Activated CD4-positive, CD25-positive, alpha-beta regulatory T cell treated with anti-CD3 and anti-CD28 coated beads, Interleukin-2, amount 50 U/mL, for 16 hours (primary cell): ENCODE measurements at places on chromosomes 5 and 9.

DNA sequence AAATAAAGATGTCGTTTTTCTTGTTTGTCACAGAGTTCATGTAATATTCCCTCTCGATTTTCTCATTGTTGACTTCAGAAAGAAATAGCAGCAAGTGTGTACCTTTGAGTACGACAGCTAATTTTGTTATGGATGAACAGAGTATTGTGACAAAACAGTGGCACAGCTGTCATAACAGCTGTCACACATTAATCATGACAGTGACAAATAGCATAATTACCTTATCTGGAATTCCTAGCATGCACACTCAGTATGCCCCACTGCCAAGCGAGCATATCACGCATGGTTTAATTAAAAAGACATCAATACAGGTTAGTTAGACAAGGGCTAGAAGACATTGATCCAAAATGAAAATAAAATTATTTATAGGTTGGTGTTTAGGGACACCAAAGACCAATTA lies 375.1 kb downstream of the SPATA31D1 start:
- DNase-seq: no peak

DNA sequence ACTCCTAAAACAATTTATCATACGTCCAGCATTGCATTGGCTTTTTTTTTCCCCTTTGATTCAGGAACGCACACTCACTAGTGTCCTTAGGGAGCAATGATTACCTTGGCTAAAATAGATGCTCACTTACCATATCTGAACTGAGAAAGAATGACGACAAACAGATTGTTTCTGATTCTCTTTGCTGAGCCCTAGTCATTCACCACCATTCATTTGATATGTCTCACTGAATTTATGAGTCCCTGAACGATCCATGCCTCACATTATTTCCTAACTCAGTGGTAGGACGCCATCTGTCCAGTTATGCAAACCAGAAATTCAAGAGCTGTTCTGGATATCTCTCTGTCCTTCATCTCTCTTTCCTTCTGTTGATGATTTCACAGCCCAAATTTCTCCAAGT lies 39.3 kb upstream of the DAB2 start:
- no peak for DNase-seq

DNA sequence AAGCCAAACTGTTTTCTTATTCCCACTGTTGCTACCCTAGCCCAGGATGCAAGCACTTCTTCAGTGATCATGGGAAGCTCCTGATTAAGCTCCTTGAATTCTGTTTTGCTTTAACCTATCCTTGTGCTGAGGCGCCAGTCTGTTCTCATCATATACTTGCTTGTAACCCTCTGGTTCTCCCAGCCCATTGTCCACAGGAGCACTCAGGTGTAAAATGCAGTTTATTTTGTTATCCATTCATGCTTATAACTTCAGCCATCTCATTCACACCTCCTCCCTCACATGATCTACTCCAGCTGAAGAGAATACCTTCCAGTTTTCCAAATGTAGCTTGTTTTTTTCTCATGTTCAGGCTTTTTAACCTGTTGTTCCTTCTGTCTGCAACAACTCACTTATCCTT lies 402.1 kb upstream of the BRINP1 start:
- DNase-seq: no peak

DNA sequence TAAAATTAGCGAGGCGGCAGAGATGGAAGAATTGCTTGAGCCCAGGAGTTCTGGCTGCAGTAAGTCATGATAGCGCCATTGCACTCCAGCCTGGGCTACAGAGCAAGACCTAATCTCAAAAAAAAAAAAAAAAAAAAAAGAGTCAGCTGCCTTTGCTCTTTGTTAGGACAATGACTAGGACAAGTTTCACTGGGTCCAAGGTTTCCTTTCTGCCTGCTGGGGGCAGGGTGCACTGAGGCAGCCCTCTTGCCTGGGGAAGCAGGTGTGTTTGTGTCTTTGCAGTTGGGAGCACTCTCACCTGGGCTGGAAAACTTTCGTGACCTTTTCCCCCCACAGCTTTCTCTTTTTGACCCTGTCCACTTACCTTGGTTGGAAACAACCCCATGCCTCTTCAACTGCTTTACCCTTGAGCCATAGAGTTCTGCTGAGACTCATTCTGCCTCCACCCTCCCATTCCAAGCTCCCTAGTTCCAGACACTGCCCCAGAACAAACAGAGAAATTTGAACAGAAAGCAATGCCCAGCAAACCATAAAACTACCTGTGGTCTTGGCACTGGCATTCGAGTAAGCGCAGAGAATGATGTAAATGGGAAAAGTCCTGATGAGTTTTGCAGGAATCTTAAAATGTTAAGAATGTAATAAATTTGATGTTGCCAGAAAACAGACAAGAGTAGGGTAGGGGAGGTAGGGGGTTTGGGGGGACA lies 17.0 kb upstream of the MYO10 start:
- no peak for DNase-seq
